ENCODE measurements at places on chromosomes 16 and 17.

- no peak for DNase-seq
Observed at GRCh38 chr17:72616447-72616846, 476.0 kb downstream of the SLC39A11 start.

DNA sequence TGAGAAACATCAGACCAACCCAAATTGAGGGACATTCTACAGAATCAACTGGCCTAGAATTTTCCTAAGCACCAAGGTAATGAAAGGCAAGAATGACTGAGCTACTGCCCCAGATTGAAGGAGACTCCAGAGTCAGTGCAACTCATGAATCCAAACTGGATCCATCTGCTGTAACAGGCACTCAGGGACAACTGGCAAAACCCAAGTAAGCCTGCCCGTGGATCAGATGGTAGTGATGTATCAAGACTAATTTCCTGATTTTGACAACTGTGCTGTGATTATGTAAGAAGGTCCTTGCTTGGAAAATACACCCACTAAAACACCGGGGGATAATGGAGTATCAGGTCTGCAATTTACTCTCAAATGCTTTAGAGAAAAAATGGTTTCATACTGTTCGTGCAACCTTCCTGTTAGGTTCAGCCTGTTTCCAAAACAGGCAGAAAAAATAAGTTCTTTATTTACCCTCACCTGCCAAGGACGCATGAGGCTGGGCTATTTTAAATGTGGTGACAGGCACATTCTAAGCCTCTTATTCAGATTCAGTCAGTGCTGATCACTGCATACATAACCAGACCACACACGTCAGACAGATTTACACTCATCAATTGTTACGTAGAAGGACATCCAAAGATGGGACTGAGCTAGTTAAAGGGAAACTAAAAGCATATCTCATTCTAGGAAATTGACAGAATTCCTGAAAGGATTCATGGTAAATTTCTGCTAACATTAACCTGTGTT lies 7.0 kb downstream of the MBTPS1 start:
- DNase-seq, result no peak

DNA sequence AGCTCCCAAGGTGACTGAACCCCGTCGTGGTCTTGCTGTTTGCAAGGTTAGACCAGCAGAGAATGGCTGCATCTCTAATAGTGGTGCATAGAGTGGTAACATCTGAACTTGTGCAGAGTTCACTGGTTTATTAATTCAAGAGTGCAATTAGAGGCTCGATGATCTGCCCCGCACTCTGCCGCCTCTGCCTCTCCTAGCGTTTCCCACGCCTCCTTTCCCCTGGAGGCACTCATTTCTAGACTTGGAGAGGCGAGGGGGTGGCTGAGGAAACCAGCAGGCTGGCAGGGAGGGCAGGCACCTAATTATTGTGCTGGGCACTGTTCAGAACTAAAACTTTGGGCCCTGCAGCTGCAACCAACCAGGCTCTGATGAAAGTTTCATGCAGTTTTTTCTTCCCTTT lies 363.5 kb upstream of the EEF2KMT start:
- DNase-seq, result no peak

GRCh38 chr16:8716592-8716991 lies 42.2 kb downstream of the ABAT start:
- no peak for DNase-seq

DNA sequence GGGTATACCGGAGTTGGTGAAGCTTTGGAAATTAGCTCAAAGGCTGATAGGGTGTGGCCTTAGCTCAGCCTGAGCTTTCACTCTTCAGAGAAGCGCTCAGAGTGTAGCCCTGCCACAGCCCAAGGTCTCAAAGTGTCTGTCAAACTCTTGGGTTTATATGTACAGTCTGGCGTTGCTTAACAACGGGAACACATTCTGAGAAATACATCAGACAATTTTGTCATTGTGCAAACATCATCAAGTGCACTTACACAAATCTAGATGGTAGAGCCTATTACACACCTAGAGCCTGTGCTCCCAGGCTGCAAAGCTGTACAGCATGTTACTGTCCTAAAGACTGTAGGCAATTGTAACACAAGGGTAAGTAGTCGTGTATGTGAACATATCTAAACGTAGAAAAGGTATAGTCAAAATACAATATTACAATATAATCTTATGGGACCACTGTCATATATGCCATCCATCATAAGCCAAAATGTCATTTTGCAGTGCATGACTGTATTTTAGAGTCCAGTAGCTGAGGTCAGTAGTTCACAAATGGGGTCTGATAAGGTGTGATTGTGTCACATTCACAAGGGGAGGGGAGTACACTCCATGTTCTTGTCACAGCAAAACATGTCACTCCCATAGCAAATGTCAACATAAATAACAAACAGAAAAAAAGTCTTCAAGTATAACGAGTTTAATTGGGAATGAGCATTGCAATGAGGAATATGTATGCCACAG lies 20.6 kb downstream of the CHAD start:
- no peak for DNase-seq

DNA sequence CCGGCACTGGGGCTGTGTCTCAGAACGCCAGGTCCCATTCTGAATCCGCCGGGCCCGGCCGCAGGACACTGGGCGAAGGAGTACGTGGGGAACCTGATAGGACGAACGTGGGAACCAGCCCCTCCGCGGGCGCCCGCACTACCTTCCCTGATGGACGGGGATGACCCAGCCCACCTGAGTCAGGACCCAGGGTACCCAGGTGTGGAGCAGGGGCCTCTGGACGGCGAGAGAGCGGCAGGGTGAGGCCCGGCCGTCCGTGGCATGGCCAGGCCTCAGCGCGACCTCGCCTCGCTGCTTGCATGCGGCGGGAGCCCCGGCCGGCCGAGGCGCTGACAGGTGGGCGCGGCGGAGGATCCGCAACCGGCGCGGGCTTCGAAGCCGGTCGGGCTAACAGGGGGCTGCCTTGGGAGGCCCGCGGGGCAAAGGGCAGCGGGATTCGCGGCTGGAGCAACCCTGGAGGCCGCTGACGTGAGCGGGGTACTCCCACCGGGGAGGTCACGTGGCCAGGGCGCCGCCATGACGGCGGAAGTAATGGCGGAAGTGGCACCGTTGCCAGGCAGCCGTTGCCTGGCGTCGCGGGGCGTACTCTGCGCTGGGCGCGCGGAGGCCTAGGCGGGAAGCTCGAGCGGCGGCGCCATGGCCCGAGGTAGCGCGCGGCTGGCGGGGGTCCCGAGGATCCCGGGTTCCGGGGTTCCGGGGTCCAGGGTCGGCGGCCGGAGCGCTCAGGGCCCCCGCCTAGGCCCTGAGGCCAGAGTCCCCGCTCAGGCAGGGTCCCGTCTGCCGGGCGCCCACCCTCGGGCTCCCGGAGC lies at the start of gene WDR90:
Gene WDR90 (plus strand): TSS at position 585 of the 809 bp plus-strand sequence. CDS start 52 bp downstream, at position 637.
- DNase-seq, result peak; percentile 77

DNA sequence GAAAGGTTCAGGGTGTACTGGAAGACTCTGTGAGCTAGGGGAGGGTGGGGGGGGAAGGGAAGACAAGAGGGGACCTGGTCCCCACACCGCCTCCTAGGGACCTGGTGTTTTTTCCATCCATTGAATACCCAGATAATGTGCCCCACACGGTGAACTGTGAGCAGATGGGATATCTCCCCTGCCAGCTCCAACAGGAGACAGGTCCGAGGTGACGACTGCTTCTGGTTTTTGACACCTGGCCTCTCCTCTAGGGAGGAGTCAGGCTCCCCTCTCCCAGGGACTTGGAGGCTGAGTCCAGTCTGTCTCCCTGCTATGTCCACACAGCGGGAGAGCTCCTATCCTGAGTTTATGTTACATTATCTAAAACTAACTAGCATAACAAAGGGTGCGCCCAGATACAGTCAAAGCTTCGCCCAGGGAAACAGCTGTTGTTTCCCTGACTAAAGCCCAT lies 1.8 kb downstream of the MARVELD3 start:
- no peak for DNase-seq

- no peak for DNase-seq
Observed at GRCh38 chr17:12667299-12667958, 1.7 kb downstream of the MYOCD start.

GRCh38 chr16:82594114-82594513 lies 32.7 kb upstream of the CDH13 start:
- no peak for DNase-seq
